ENCODE measurements at places on chromosomes 11 and 22.

DNA sequence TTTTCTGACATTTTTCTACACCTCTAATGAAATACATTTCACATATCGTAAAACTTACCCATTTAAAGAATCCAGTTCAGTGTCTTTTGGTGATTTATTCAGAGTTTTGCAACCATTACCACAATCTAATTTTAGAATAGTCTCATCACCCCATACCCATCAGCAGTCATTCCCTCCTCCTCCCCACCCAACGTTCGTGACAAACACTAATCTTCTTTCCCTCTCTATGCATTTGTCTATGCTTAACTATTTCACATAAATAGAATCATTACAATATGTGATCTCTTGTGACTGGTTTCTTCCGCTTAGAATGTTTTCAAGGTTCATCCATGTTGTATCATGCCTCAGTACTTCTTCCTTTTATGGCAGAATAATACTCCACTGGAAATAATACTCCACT, 9.5 kb downstream of the TTC28 start:
- DNase-seq: no peak

GRCh38 chr22:30718938-30719337, 24.3 kb downstream of the OSBP2 start:
- DNase-seq: no peak

DNA sequence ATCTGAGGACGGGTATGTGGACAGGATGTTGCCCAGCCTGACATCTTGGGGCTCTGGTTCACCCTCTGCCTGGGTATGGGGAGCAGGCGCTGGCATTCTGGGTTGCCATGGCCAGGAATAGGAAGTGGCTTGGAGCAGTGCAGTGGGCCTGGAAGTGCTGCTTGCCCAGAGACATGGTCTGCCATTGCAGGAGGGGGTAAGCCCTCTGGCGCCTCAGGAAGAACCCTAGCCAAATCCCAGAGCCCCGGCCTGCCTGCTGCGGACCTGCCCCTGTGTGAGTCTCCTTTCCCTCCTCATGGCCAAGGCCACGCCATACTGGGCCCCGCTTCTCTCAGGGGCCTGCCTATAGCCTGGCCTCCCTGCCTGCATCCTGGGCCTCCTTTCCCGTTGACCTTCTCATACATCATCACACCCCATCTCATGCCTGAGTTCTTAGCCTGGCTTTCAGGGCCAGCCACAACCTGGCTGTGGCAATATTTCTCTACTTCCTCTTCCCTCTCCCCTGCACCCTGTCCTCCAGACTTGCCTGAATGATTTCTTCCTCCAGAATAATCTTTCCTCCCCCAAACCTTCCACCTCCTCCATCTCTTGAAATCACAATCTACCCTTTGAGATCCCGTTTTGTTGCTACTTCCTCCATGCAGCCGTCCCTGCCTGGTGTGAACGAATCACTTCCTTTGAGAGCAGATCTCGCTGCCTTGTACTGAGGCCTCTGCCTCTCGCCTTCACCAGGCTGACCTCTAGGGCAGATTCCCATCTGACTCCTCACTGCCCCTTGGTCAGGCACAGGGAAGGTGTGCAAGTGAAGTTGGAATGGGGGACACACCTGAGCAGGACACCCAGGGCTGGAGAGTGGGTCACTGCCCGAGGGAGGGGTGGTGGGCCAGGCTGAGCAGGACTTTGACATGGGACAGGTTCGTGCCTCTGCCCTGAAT, 5.2 kb downstream of the CAPN5 start:
- no peak for DNase-seq

- no peak for DNase-seq
Measured at GRCh38 chr11:118291477-118292135, 12.9 kb upstream of the CD3E start.

- no peak for DNase-seq
Measured at GRCh38 chr11:127217452-127218274, 217.1 kb upstream of the KIRREL3 start.

DNA sequence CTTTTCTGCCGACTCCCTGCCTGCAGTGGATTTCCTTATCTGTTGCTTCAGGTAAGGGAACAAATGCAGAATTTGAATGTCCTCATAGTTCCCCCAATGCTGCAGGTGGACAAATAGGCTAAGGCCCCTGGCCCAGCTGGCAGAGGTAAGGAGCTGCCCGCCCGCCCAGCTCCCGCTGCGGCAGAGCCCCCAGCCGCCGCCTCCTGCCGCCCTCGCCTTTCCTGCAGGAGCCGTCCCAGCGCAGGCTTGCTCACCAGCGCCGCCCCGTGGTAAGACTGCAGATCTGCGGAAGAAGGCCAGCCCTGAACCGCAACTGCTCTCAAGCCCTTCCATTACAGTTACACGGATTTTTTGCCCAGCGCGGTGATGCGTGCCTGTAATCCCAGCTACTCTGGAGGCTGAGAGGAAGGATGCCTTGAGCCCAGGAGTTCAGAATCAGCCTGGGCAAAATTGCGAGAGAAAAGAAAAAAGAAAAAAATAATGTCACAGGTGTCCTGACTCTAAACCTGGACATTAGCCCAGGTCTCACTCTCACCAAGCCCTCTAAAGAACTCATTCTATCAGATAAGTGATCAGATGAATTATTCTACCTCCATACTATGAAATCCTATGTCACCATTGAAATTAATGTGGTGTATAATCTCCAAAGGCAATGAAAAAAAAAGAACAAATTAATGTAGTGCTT, 51.2 kb upstream of the EMID1 start:
- DNase-seq: peak; percentile 90

DNA sequence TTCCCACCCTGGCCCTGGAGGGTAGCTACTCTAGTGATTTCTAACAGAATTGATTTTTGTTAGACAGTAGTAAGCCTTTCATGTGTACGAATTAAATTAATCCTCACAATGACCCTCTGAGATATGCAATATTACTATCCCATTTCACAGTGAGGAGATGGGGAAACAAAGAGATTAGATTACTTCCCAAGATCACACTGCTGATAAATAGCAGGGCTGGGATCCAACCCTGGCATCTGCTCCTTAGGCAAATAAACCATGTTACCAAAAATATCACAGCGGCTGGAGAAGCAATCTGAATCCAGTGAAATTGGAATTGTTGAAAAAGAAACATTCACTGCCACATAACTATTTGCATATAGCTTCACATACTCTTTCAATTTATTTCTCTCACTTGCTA, 12.8 kb upstream of the CAVIN3 start:
- no peak for DNase-seq

DNA sequence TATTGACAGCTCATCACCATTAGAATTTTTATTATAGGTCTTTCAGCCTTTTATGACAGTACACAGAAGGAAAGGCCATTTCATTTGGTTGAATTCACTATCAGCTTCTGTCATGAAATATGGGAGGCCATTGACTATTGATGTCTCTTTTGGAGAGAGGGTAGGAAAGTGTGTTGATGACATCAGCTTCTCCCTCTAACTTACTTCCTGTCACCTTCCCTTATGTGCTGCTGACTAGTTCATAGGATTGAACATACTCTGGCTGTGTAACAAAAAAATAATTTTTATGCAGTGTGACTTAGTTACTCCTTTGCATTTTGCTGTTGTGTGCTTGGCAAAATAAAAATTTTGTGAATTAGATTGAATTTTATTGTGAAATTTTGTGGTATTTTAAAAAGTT, 769.2 kb downstream of the METTL15 start:
- no peak for DNase-seq

GRCh38 chr11:121198491-121198890, 94.1 kb upstream of the SC5D start:
- DNase-seq: no peak

GRCh38 chr11:109865548-109866186, 227.5 kb upstream of the ZC3H12C start:
- DNase-seq: no peak

GRCh38 chr11:72812967-72813739, 1.1 kb upstream of the ATG16L2 start:
- DNase-seq: peak; percentile 49

DNA sequence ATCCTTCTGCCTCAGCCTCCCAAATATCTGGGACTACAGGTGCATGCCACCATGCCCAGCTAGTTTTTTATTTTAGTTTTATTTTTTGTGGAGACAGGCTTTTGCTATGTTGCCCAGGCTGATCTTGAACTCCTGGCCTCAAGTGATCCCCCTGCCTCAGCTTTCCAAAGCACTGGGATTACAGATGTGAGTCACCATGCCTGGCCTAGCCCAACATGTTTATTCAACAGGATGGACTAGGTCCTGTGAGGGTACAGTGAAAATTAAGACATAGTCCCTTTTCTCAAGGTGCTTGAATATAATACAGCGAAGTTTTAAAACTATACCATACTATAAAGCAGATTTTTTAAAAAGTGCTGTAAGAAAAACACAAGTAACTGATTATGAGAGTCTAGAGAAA, 45.2 kb upstream of the EED start:
- no peak for DNase-seq

DNA sequence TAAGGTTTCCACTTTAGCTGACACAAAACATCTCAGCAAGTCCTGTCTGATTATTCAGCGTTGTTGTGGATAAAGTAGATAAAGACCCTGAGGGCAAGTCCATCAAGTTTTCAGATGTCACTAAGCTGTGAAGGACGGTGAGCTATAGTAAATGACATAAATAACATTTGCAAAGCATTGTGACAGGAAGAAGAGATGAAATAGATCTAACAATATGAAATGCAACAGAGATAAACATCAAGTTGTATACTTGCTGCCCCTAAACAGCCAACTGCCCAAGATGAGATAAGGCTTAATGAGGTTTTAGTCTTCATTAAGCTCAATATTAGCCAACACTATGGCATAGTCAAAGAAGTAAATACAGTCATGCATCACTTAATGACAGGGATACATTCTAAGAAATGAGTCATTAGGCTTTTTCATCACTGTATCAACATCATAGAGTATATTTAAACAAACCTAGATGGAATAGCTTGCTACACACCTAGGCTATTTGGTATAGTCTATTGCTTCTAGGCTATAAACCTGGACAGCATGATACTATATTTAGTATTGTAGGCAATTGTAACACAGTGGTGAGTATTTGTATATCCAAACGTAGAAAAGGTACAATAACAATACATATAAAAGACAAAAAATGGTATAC, 625.1 kb upstream of the ANO5 start:
- DNase-seq: no peak

- no peak for DNase-seq
Measured at GRCh38 chr11:26021017-26021416, 310.9 kb upstream of the ANO3 start.

- no peak for DNase-seq
Measured at GRCh38 chr11:114079511-114080065, 20.1 kb downstream of the ZBTB16 start.

- no peak for DNase-seq
Measured at GRCh38 chr22:32607086-32607485, 132.5 kb downstream of the FBXO7 start.

DNA sequence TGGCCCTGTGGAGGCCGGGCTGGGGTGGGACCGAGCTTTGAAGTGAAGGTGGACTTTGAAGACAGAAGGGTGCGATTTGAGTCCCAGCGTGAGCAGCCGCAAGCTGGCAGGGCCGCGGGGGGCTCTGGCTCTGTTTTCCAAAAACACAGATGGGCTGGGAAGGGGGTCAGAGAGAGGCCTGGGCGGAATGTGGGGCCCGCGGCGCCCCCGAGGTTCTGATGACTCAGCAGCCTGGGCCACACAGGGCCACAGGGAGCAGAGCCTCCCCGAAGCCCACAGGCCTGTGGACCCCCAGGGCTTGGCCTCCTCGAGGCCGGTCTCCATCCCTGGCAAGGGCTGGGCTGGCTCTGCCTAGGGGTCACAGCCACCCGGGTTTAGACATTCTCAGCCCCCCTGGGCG, 6.1 kb downstream of the INS start:
- no peak for DNase-seq

DNA sequence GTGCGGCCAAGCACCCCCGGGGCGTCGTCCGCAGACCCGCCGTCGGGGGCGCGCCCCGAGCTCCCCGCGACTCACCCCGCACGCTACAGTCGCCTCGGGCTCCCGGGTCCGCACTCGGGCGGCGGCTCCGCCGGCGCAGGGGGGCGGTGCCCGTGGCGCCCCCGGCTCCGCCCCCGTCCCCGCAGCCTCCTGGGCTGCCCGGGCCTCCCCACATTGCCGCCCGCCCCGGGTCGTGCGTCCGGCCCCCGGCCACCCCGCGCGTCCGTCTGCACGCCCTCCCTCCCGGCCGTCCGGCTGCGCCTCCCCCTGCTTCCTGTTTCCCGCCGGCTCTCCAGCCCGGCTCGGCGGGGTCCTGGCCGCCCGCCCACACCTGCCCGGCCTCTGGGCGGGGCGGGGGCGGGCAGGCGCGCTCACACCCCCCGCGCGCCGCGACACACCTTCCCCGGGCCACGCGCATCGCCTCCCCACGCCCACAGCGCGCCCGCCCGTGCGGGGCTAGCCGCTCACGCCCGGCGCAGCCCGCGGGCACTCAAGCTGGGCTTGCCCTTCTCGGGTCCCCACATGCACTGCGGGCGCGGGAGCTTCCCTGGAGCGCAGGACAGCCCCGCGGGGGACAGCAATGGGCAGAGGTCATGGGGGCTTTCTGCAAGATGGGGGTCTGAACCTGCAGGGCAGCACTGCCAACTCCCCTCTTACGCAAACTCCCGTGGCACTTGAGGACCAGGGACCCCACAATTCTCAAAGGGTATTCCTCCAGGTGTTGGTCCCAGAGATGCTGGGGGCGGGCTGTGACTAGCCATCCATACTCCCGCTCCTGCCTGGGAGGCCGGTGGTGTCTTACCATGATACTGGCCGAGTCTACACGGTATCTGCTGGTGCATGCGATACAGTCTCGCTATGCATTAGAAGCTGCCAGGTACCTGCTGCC, at the start of gene CARD10:
Gene CARD10 (minus strand): TSS at position 148 of the 928 bp plus-strand sequence. CDS start 215 bp downstream, outside the sequence.
- no peak for DNase-seq

GRCh38 chr11:130436171-130436570, 7.8 kb upstream of the ADAMTS8 start:
- no peak for DNase-seq

GRCh38 chr11:119205080-119205479, 1.1 kb upstream of the CBL start:
- DNase-seq: no peak
